NCI-H1930 (cell line): ENCODE measurements at places on chromosomes 1 and 21.

DNA sequence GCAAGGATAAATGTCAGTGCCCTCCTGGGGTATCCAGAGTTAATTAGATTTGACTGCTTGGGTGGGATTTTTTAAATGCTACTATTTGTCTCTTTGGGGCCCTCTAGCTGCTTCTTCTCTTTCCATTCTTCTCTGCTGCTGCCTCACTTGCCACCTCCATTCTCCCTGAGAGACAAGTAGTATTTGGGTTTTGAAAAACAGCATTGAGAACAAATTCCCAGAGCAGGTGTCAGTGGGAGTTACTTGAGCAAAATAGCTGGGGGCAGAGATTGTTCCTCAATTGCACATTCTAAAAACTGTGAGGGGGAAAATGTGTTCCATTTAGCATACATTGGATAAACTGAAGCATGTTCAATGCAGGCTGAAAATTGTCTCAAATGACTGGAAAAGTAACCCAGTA lies 286.5 kb downstream of the CACNA1E start:
- no peak for DNase-seq

GRCh38 chr1:15454256-15454655 lies 2.3 kb upstream of the CELA2A start:
- DNase-seq, result no peak

- DNase-seq, result no peak
These were observed 2.8 kb upstream of the CD1D start for GRCh38 chr1:158177700-158178450.

DNA sequence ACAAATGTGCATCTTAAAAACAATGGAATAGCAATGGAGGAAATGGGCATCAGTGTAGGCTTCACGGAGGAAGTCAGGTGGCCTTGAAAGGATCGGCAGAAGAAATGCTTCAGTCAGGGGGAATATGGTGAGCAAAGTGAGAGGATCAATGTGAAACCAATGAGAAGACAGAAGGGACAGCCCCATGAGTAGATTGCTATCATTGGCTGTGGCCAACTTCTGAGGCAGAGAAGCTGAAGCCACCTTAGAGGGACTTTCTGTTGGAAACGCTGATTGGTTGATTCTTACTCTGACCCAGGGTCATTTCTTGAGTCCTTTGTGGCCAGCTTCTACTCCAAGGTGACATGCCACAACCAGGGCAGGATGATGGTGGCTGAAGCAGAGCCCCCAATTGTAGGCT lies 130.7 kb upstream of the ZNF648 start:
- DNase-seq, result no peak

DNA sequence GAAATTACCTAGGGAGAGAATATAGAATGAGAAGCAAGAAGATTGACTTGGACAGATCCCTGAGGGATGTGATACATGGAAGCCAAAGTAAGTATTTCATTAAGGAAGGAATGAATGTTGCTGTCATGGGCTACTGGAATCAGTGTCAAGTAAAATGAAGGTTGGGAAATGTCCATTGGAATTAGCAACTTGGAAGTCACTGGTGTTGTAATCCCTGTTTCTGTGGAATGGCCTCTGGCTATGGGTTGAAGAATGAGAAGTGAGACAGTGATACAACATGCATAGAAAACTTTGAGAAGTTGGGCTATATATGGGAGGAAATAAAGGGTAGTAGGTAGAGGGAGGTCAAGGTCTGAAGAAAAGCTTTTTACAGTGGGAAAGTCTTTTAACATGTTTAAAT lies 54.7 kb downstream of the CCDC18 start:
- DNase-seq, result no peak

DNA sequence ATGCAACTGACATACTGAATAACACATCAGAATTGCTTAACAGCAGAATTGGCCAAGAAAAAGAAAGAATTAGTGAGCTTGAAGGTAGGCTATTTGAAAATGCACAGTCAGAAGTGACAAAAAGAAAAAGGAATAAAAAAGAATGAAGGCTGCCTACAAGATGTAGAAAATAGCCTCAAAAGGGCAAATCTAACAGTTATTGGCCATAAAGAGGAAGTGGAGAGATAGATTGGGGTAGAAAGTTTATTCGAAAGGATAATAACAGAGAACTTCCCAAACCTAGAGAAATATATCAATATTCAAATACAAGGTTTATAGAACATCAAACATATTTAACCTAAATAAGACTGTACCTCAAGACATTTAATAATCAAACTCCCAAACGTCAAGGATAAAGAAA lies 67.5 kb downstream of the ATP6V1G3 start:
- no peak for DNase-seq

GRCh38 chr1:171817511-171818265 lies 23.6 kb upstream of the DNM3 start:
- no peak for DNase-seq

- DNase-seq, result no peak
These were observed 81.5 kb downstream of the PTGER3 start for GRCh38 chr1:70966018-70966638.

DNA sequence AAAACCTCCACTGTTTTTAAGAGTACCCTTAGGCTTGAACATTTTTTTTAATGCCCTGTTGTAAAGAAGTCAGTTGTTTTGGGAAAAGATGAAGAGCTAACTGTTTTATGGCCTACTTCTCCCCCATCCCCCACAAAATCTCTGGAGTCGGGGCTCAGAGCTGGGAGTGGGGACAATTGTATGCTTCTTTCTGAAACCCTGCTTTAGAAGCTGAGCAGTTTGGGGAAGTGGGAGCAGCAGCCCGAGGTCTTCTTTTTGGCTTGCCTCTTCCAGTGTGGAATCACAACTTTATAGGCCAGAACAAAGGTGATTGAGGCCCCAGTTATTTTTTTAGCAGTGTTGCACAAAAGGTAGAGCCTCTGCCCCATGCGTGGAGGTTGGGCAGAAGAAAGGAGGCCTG lies 25.2 kb downstream of the PPP2R5A start:
- DNase-seq, result no peak

- DNase-seq, result no peak
These were observed 167.9 kb downstream of the KCNJ6 start for GRCh38 chr21:37748351-37748750.

DNA sequence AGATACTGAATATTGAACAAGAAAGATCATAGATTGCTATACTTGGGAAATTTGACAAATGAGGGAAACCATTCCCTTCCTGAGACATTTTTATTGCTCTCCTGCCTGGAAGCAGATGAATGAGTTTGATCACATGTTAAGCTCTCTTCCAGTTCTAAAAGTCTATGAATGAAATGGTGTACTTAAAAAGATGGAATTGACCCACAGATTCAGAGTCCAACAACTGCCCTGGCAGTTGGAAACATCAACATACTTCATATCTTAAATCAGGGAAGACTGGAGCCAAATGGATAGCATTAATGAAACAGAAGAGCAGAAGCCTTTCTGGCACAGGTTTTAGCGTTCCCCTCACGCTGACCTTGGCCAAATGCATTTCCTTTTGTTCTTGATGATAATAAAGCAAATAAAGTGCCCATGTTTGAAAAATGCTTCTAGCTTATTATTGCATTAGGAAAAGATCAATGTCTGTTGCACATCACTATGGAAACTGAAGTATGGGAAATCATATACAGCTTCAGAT lies 142.6 kb downstream of the ESRRG start:
- no peak for DNase-seq

DNA sequence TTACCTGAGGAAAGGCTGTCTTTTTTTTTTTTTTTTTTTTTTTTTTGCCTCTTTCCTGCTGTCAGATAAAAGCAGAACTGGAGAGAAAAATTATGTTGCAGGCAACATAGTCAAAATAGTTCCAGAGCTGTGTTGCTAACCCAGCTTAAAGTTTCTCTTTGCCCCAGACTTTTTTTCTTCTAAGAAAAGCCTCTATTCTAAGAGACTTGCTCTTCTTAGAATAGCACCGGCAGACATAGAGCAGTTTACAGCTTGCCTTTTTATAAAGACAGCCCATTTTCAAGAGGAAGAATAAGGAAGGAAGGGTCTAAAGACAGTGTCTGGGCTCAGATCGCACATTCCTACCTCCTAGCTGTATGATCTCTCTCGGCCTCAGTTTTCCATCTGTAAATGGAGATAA lies 88.7 kb downstream of the TENT5C start:
- no peak for DNase-seq

- no peak for DNase-seq
These were observed 12.1 kb upstream of the TFF1 start for GRCh38 chr21:42378418-42378817.

GRCh38 chr1:111467865-111468716 lies 5.7 kb upstream of the C1orf162 start:
- no peak for DNase-seq

DNA sequence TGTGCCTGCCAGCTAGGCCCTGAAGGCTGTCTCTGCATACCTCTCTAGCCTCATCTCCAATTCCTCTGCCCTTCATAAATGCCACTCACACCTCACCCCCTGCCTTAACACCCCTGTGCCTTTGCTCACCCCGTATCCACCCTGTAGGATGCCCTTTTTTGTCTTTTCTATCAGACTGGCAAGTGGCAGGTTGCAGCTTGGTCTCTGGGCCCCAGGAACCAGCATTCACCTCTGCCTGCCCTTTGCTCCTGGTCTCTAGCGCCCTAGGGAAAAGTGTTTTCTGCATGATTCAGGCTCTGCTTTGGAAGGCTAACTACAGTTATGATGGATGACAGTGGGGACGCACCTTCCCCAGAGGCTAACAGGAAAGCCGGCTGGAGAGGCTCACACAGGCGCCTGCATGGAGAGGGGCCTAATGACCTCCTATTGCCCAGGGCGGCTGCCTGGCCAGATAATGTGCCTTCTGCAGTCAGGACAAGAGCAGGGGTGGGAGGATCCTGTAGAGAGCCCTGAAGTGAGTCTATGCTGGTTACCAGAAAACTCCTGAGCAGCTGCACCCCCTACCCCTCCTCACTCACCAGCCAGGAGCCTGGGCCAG lies 11.2 kb downstream of the KANK4 start:
- no peak for DNase-seq

- DNase-seq, result no peak
These were observed 30.0 kb upstream of the LRRC8C start for GRCh38 chr1:89602871-89603404.

DNA sequence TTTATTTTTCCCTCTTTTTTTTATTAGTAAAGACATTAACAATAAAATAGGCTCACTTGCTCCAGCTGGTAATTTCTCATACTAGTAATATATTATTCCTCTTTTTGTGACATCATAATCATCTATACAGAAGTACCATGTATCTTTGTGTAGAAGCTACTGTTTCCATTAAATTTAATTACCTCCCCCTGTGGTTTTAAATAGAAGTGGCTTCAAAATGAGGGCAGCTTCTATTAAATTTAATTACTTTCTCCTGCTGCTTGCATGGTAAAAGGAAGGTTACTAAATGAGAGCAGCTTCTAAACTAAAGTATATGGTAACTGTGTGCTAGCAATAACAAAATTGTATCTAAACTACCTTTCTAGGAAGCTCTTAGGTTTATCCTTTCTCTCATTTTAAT lies 94.0 kb downstream of the DPYD start:
- peak; percentile 84 for DNase-seq

DNA sequence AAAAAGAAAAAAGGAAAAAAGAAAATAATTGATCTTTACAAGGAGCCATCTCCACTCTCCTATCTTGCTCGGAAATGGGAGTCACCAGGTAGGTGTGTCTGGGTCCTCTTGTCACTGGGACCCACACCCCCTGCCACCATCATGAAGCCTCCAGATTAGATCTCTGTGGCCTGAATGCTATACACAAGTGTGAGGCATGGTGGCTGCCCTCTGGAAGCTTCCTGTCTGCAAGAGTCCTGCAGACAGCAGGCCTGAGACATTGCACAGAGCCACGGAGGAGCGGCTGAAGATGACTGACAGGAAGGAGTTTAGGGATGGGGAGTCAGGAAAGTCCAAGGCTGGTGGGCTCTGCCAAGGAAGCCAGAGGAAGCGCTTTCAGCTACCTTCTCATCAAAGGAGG lies 16.2 kb downstream of the CDK18 start:
- DNase-seq, result no peak

DNA sequence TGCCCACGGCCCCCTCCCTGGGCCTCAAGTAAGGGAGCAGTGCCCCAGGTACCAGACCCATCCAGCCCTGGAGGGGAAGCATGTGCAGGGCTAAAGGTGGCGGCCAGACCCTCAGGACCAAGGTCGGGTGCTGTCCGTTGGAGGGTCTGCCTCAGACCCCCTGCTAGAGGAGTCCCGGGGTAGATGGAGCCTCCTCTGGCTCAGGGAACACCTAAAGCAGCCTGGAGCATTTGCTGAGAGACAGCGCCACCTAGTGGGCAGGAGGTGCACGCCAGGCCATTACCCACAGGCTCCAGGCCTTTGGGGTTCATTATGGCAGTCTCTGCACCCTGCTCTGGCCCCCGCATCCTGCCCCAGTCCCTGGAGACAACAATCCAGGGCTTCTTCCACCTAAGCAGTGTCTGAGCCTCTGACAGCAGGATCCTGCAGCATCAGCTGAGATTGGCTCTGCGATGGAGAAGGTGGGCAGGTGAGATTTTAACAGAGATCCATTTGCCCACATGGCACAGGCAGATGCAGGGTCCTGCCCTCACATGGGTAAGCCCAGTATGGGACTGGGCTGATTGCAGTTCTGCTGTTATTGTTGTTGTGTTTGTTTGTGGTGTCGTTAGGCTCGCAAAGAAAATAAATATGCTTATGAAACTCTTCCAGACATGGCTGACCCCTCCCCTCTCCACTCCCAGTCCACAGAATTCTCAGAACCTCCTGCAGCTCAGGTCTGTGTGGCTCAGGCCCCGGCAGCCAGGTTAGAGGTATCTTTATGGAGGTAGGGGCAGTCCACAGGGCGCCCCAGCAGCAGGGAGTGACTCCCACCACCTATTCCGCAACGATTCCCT lies 42.4 kb downstream of the CTNNBIP1 start:
- DNase-seq, result peak; percentile 57

- peak; percentile 35 for DNase-seq
These were observed 56.8 kb downstream of the PLD5 start for GRCh38 chr1:242467556-242468145.

- no peak for DNase-seq
These were observed 10.3 kb downstream of the GPR37L1 start for GRCh38 chr1:202133001-202133400.

- DNase-seq, result no peak
These were observed 25.6 kb downstream of the SLC26A9 start for GRCh38 chr1:205917466-205918238.

- no peak for DNase-seq
These were observed 21.5 kb downstream of the OSBPL9 start for GRCh38 chr1:51638350-51638749.

GRCh38 chr1:223647249-223647648 lies 18.3 kb downstream of the CAPN8 start:
- DNase-seq, result no peak

DNA sequence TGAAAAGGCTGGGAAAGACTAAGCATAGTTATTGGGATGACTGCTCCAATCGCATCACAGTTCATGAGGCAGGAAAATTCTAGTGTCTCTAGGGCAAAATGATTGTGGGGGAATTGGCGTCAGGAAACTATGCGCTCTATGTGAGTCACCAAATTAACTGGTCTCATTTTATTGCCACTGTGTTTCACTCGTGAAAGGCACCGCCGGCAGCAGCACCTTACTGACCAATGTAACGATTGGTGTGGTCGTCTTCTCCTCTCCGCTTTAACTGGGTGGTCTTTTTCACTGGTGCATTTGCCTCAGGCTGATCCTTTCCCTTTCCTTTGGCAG lies 83.5 kb downstream of the SPAG17 start:
- peak; percentile 41 for DNase-seq
